ENCODE measurements at places on chromosomes 11 and 22.

GRCh38 chr11:125977333-125977732 is 31.5 kb downstream of the VSIG10L2 start:
- DNase-seq = no peak

DNA sequence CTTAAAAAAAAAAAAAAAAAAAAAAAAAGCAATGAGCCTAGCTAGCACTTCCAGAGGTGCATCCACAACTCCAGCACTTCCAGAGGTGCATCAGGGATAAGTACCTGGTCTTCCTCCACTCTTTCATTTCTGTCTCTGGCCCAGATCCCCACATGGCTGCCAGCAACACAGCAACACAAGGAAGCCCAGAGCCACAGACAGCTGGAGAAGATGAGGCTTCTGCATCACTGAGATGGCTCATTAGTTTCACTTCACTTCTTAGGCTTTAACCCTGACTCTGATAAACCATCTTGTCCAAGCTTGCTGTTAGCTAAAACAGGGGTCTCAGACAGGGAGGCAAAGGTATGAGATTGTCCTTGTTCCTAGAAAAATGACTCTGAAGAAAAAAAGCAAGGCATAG is 35.6 kb downstream of the PC start:
- DNase-seq = no peak

GRCh38 chr11:766106-766935 is 11.0 kb downstream of the GATD1 start:
- no peak for DNase-seq

- no peak for DNase-seq
Measured at GRCh38 chr11:45652781-45653180, 12.6 kb downstream of the CHST1 start.

GRCh38 chr11:130141561-130142341 is 17.8 kb upstream of the ST14 start:
- DNase-seq = no peak

GRCh38 chr11:3104961-3105790 is 48.0 kb upstream of the CARS1 start:
- DNase-seq = no peak

DNA sequence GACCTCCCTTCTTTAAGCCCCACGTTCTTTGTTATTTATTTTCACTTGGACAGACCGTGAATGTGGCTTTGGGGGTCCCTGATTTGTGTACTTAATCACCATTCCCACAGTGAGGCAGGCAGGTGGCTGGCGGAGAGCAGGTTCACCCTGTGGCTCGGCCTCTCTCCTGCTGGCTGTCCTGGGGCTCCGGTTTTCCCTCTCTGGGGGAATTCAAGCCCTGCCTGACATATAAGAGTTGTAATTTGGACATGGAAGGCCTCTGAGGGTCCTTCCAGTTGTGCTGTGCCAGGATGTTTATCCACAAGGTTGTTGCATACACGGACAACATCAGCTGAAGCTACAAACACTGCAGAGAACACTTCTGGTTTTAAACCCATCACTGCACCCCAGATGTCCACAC is 824.5 kb downstream of the TBC1D22A start:
- no peak for DNase-seq

DNA sequence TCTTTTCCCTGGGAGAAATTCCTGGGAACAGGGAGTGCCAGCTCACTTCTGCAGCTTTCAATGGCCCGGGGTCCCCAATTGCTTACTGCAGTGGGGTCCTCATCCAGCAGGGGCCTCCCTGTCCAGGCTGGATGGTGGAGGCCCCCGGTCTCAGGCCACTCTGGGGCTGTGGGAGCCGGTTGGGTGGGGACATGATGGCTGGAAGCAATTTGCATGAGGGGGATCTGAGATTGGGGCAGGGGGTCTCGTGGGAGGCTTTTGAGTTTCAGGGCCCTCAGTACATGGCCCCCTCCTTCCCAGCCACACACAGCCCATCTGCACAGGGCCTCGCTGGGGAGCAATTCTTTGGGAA is 25.2 kb downstream of the MRGPRD start:
- DNase-seq = no peak

DNA sequence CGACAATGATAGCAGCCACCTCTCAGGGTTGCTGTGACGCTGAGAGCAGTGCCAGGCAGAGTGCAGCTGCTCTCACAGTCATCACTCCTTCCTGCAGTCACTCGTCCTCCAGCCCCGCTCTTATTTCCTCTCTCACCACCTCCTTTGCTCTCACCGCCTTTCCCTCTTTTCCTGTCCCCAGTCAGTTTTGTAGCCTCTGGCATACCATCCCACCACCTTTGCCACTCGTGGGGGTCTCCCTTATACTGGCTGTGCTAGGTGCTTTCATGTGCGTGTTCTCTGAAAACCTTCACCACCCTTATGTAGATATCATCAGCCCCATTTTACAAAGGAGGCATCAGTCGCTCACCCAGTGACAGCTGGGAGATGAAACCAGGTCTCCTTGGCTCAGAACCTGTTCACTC is 19.3 kb upstream of the ST3GAL4 start:
- DNase-seq = no peak

GRCh38 chr11:60912223-60912850 is 1.6 kb upstream of the TMEM109 start:
- DNase-seq = no peak

DNA sequence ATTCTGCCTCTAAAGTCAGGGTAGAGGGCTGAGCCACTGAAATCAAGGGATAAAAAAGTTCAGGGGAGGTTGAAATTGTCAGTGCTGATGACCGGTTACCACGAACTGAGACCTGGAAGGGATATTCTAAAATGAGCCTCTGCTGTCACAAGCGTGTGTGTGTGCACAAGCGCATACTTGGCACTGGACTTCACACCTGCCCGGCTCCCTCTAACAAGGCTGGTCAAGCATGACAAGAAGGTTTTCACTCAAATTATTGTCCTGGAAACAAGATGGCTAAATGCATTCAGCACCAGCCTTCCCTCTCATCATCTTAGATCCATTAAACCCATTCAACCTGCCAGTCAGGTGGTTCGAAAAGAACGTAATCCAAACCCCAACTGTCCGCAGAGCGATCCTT is 54.8 kb upstream of the CECR2 start:
- DNase-seq = no peak

- peak; percentile 83 for DNase-seq
Measured at GRCh38 chr11:125062931-125063428, at the start of gene SLC37A2. SLC37A2 (plus strand) TSS chr11:125063305; CDS start chr11:125063368, 63 bp downstream.

DNA sequence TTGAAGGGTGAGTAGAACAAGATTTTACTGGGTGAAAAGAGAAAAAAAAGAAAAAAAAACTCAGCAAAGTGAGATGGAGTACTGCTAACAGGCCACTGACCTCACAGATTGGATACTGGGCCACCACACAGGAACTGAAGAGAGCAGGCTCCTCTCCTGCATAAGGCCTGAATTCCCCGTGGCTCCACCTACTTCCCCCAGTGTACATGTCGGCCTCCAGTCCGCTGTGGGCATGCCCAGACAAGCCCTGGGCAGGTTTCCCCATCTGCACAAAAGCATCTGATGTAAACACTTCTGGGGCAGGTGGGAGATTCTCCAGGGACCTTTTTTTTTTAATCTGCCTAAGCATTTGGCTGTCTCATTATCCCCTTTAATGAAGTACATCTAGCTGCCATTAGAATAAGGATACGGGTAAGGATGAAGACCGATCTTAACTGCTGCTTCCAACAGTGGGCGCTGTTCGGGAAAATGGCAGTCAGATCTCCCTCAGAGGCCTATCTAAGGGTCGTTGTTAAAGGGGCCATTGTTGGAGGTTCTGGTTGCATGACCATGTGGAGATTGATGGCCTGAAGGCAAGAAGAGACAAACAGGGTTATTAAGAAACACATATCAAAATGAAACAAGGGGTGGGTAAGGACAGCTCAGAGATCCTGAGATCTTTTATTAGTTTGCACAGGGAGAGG is 48.5 kb downstream of the MS4A13 start:
- DNase-seq = no peak

DNA sequence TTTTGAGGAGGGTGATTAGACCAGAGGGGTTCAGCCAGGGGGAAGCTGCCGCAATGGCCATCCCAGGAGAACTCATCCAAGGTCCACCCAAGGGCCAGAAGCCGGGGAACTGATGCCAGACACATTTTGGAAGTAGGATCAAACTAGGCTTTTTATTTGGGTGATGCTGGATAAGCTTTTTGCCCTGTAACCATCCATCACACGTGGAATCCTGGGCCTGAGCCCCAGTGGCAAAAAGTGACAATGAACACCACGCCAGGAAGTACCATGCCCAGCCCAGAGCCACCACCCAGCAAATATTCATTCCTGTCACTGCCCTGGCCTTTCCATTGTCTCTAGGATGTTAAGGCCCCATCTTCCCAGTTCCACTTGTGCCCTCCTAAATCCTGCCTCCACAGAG is 85.9 kb downstream of the ZC3H12C start:
- DNase-seq = no peak

GRCh38 chr11:68317147-68317785 is 4.9 kb downstream of the LRP5 start:
- DNase-seq = no peak

- DNase-seq = no peak
Measured at GRCh38 chr11:62806611-62807121, 1.4 kb upstream of the NXF1 start.

DNA sequence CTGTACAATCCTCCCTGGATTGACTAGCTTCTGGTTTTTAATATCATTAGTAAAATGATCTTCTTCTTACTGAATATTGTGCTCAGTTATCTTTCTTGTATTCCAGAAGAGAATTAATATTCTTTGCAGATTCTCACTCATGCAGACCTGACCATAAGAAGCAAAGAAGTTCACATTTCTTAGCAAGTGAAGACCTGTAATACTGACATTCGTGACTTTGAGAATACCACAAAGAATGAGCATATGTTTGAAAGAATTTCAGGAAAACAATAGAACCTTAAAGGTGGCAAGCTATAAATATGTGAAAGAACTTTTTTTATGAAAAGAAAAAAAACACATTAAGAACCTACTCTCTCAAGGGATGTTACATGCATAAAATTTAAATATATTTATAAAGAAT is 371.6 kb downstream of the JRKL start:
- no peak for DNase-seq

GRCh38 chr11:14242187-14242586 is 116.8 kb downstream of the RRAS2 start:
- no peak for DNase-seq

- no peak for DNase-seq
Measured at GRCh38 chr11:129320494-129320893, 55.2 kb upstream of the BARX2 start.

DNA sequence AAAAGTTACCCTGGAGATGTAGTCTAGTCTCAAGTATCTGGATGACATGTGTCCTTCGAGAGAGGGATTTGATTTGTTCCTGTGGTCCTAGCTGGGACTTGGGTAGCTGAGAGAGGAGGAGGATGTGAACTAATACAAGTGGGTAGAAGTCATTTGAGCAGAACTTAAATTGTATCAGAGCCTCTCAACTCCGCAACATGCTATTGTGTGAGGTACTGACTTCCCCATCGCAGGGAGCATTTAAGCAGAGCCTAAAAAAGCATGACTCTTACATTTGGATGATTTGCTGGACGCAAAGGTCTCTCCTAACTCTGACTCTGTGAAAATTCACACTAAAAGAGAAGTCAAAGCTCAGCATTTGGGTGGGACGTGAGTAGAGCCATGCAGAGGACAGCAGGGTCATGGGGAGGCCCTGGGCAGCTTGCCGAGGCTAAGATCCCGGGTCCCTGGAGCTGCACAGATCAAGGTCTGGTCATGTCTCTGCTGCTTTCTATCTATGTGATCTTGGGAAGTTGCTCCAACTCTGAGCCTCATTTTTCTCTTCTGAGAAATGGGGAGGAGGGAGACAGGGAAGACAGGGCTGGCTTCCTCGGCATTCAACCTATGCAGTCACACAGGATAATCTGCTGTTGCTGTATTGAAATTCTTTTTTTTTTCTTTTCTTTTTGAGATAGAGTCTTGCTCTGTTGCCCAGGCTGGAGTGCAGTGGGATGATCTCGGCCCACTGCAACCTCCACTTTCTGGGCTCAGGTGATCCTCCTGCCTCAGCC is 44.9 kb downstream of the CD82 start:
- DNase-seq = no peak

DNA sequence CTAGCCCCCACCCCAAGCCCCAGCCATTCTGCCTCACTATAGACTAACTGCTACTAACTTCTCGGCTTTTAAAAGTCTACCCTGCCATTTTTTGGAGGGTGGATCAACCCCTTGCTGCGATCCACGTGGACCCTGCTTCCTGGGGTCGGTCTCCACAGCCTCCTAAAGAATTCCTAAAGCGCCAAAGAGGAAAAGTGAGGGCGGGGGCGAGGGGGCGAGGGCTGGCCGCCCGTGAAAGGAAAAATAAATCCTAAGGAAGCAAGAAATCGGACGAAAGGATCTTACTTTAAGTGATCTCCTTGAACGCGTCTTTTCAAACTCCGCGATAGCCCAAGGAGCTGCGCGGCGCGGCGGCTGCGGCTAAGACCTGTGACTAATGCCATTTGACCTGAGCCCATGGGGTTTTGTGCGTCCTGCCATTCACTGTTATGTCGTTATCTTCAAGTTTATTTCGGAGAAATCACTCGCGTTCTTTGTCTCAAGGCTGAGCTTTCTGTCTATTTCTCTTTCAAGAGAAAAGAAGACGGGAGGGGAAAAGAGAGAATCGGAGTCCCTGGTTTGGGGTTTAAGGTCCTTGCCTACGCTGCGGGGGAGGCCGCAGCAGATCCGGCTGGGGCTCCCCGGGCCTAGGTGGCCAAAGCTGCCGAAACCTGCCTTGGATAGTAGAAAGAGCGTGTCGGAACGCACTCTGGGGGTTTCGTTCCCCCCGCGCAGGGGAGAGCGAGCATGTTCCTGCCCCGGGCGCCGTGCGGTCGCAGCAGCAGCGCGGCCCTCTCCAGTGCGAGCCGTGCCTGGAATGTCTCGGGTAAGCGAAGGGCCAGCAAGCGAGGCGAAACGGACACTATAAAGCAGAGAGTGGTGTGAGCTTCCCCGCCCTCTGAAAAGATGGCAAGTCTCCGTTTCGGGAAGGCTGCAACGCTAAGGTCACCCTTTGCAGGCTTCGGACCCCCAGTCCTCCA is 2.8 kb upstream of the DBX1 start:
- no peak for DNase-seq

DNA sequence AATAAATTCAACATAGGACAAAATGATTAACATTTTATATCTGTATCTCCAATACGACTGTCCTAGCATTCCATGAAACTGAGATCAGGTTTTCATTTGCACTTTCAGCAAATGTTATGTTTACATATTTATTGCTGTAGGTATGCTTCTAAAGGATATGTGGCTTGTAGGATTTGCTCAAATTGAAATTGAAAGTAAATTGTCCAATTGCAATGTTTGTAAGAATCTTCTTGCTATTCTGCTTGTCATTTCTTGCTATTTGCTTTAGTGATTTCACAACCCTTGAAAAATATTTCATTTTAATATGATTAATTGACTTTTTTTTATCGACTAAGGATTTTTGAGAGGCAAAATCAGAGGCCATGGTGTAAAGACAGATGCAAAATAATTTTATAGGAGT is 904.2 kb upstream of the RAG2 start:
- no peak for DNase-seq
